Testis (tissue), 5 donors: ENCODE measurements at places on chromosomes 11 and 22. TPM values are rescaled to one million over a fixed set of nuclear protein-coding genes. Genes with fewer than 3 reads are reported as not detected.

DNA sequence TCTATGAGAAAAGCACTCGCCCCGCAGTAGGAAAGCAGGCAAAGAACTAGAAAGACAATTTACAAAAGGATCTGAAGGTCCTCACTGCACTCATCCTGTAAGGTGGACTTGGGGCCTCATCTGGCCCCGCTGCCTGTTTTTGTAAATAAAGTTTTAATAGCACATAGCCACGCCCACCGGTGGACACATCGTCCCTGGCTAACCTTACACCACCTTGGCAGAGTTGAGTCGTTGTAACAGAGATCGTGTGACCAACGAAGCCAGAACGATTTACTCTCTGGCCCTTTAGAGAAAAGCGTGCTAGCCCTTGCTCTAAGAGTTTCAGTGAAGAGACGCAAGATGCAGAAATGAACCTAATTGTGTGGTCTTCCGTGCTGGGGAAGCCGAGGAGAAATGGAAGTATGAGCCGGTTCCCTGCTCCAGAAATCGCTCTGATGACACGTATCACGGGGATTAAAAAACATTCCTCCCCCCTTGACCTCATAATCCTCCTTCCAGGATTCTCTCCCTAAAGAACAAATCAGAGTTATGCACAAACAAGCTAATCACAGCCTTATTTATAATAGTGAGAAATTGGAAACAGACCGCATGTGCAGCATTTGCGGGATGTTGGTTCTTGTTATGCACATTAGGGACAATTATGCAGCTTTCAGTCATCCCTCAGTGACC is 80.1 kb downstream of the CDKN1C start:
- DNase-seq = peak; percentile 14

GRCh38 chr11:124946735-124947141 is 7.3 kb upstream of the CCDC15 start:
- DNase-seq = no peak

DNA sequence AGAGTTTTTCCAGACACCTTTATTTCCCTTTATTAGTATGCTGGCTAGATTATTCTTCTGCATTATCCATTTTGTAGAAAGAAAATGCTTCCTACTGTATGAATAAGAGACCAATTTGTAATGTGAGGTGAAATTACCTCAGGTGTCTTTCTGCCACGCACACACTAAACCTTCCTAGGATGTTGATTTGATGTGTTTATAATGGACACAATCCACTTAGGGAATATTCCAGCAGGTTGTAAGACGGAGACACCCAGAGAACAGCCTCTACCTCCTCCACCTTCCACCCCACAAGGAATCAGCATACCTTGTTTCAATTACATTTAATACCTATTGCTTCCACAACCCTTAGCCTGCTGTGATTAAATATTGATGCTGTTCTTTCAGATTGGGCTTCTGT is 379.1 kb upstream of the KIRREL3 start:
- DNase-seq = no peak

DNA sequence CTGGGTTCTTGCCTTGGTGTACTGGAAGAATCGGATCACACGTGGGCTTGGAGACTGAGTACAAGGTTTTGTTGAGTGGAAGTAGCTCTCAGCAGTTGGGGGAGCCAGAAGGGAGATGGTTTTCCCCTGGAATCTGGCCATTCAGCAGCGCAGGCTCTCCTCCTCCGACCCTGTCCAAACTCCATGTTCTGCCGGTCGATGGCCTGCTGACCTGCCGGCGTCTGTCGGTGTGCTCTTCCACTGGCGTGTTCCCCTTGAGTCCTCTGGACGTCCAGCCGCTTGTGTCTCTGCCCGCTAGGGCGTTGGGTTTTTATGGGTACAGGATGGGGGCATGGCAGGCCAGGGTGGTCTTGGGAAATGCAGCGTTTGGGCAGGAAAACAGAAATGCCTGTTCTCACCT is 38.5 kb upstream of the SLN start:
- DNase-seq = no peak

- DNase-seq = peak; percentile 93
Observed at GRCh38 chr22:46267431-46268279, at the start of gene TTC38. Gene TTC38 (plus strand): TSS chr22:46268008. CDS start chr22:46268040, 32 bp downstream.

SLC1A2 gene
- 1.1 TPM for total RNA-seq
